ENCODE measurements at places on chromosomes 1 and 21.

DNA sequence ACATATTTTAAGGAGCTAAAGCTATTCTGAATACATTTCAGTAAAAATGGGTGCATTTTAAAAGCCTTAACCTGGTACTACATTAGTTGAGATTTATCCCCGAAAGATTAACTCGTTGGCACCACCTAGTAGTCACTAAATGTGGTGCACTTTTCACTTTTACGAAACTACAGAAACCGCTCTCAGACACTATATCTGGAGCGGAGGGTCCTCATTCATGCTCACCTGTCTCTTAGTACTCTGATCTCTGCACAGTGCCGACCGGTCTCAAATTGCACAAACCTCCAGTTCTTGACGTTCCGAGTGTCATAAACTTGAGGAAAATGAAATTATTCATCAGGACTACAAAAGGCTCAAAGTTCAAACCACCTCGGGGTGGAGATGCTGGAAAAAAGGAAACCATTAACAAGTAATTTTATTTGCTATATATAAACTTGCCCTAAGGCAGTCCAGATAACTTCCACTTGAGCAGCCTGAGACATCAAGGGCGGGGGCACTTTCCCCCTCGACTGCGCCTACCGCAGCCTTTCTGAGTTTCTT lies 722 bp downstream of the LZIC start:
- no peak for DNase-seq

- no peak for DNase-seq
These were observed 77.8 kb downstream of the TIAM1 start for GRCh38 chr21:31266241-31266640.

GRCh38 chr1:66227966-66228365 lies 306.0 kb upstream of the SGIP1 start:
- no peak for DNase-seq

DNA sequence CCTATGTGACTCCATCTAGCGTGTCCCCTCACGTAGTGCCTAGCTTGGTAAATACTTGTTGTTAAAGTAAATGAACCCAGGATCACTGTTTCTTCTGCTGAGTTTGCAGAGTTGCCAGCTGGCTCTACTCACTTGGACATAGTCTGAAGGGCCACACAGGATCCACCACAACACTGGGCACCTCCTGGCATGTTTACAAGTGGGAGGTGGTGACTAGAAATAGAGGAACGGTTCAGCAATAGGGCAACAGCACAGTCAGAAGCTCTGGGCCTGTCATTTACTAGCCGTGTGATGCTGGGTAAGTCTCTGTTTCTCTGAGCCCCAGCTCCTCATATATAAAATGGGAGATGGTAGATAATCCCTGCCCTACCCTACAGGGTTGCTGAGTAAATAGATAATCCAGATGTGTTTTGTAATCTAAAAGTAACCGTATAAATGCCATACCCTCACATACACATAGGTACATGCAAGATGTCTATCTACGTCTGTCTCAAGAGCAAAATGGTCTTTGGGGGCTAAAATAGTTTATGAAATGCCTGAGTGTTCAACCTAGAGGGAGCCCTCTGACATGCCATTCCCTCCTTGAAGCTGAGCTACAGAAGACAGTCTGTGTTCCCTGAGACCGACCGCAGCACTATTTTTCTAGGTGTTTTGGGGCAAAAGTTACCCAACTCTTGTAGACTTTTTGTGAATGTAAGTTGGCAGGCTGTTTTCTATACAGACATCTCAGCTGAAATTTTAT lies 20.5 kb downstream of the RNF220 start:
- DNase-seq: no peak

- no peak for DNase-seq
These were observed 130.3 kb upstream of the EDN2 start for GRCh38 chr1:41614818-41615217.

GRCh38 chr1:77348549-77348948 lies 66.7 kb downstream of the AK5 start:
- DNase-seq: no peak

- DNase-seq: no peak
These were observed 177.0 kb downstream of the HS2ST1 start for GRCh38 chr1:87091425-87091824.

GRCh38 chr1:68331117-68331865 lies 99.0 kb upstream of the WLS start:
- DNase-seq: peak; percentile 87

GRCh38 chr1:93681989-93682412 lies 364 bp upstream of the BCAR3 start:
- DNase-seq: no peak

DNA sequence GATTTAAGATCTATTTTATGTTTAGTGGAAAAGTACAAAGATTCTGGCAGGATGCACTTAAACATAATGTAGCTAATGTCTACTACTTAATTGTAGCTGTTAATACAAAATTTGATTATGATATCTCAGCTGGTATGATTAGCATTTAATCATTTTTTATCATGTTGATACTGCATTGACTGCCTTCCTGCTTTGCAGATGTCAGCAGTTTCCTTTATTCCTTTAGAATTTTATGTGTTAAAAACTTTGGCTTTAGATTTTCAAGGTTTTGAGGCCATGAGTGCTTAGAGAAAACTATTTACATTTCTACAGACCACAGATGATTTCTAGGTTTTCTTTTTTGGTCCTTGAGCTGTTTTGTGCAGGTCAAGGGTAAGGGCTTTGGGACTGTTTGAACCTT lies 152.2 kb downstream of the ZNF326 start:
- DNase-seq: no peak

- no peak for DNase-seq
These were observed 1.2 kb downstream of the NEGR1 start for GRCh38 chr1:72281144-72281543.

DNA sequence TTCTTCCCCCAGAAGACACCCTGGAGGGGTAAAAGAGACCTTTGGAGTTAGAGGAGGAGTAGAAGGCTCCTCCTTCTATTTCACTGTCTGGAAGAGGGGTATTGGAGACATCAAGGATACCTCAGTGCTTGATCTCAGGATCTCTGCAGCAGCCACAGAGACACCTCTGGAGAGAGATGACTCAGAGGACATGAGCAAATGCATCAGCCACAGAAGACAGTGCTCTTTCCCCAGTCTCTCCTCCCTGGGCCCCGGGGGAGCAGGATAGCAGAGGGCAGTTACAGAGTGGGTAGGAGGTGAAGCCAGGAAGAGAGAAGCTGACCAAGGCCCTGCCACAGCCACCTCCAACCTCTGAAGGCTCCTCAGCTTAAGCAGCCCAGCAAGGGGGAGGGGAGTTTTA lies 15.3 kb upstream of the TEDDM1 start:
- DNase-seq: no peak

- DNase-seq: no peak
These were observed 29.0 kb downstream of the SPEN start for GRCh38 chr1:15876357-15877055.

All from BJ (cell line).